ENCODE measurements at places on chromosomes 5 and 9.

DNA sequence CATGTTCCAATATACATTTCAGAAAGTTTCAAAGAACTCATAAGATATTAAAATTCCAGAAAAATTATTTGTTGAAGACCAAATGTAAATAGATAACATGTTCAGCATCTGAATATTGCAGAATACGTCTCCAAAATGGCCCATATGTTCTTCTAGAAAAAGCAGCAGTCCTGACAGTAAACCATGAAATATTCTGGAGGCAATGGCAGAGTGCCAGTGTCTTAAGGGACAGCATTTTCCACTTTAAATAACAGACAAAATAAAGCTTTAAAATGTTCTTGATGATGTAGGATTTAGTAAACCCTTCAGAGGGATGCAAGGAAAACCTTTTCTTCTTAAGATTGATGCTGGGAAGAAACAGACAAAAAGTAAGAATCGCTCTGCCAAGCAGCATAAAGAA, 721.0 kb downstream of the NR2F1-AS1 start:
- no peak for DNase-seq

GRCh38 chr9:15096972-15097371, 186.7 kb upstream of the FREM1 start:
- no peak for DNase-seq

DNA sequence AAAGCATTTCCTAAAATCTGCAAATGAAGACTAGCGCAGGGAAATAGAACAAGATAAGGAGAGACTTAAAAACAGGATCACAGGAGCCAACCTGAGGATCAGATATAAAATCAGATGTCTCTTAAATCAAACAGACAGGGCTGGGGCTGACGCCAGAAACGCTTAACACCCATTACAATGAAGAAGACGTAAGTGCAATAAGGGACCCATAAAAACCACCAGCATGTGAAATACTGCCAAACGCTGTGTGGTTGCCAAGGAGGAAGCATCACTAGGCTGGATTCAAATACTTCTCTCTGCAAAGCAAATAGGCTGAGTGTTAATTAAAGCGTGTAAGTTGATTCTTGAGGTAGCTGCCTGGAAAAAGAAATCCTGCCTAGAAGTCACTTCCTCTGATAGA, 74.4 kb upstream of the ATP10B start:
- peak; percentile 90 for DNase-seq

GRCh38 chr9:97786341-97786740, 66.7 kb upstream of the FOXE1 start:
- no peak for DNase-seq

GRCh38 chr9:107405511-107405910, 84.1 kb downstream of the KLF4 start:
- no peak for DNase-seq

- DNase-seq: no peak
These were observed 15.4 kb downstream of the FAM174A start for GRCh38 chr5:100550531-100551051.

GRCh38 chr5:107147589-107147988, 523.1 kb downstream of the EFNA5 start:
- no peak for DNase-seq

- no peak for DNase-seq
These were observed 467.1 kb downstream of the ZNF608 start for GRCh38 chr5:124279146-124279876.

DNA sequence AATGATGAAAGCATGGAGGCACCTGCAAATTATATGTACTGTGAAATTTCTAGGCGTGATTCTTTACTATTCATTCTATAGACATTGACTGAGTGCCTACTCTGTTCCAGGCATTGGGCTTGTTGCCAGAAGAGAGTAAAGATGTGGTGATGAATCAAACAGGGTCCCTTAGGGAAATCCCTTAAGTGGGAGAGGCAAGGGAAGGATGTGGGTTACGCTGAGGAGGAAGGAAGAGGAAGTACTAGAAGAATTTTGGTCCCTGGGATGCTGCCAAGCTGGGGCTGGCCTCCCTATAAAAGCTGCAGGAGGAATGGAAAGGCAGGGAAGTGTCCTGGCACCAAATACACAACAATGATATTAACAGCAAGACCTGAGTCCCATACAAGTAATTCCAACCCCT, 76.7 kb upstream of the SPOCK1 start:
- no peak for DNase-seq

DNA sequence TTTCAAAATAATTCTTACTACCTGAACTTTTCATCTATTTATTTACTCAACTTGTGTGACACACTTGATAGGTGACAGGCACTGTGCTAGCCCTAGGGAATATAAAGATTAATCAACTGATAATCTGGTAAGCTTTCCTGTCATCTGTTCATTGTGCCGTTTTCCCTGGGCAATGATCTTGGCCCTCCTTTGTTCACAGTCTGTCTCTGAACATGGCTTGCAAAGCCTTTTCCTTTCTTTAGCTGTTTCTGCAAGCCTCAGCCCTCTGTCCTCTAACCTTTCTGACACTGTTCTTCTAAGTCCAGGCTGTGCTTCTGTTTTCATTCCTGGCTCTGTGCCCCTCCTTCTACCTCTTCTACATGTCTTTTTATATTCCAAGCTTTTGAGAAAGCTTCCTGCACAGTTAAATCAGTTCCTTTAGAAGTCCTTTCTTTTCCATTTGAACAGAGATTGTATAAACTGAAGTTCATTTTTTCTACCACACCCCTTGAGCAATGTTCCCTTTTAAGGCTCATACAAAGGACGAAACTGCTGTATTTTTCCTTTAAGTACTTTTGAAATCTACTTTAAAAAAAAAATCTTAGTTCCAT, 803.0 kb upstream of the ZNF608 start:
- no peak for DNase-seq

GRCh38 chr5:1520791-1521453, 2.8 kb downstream of the LPCAT1 start:
- no peak for DNase-seq

DNA sequence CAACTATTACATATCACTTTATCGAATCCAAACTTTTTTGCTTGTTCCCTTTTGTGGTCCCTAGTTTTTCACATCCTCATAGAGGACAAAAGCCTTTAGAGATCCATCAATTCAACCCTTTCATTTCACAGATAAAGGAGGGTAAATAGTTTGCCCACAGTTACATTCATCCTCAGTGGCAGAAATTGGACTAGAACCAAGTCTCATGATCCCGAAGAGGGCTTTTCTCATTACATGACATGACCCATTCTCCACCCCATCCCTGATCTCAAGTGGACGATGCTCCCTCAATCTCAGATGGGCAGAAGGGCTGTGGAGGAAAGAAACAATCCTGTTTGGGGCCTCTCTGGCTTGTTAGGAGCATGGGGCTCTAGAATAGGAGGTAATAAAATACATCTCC, 23.1 kb downstream of the TICAM2 start:
- no peak for DNase-seq

- DNase-seq: peak; percentile 96
These were observed 42.3 kb downstream of the BASP1 start for GRCh38 chr5:17259630-17260257.

DNA sequence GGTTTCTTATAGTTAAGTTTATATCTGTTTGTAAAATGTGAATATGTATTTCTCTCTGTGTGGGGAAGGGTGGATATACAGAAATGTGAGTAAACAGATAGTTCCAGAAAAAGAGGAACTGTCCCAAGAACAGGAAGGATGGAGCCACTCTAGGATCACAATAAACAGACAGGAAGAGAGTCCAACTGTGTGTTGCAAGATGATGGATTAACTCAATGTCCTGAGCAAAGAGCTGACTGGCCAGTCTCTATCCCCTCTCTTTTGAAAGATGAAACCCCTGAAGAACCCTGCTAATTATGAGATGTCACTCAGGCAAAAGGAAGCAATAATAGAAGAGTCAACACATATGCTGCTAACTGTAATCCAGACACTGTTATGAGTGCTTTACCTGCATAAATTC, 202.7 kb downstream of the SEMA6A start:
- DNase-seq: no peak

DNA sequence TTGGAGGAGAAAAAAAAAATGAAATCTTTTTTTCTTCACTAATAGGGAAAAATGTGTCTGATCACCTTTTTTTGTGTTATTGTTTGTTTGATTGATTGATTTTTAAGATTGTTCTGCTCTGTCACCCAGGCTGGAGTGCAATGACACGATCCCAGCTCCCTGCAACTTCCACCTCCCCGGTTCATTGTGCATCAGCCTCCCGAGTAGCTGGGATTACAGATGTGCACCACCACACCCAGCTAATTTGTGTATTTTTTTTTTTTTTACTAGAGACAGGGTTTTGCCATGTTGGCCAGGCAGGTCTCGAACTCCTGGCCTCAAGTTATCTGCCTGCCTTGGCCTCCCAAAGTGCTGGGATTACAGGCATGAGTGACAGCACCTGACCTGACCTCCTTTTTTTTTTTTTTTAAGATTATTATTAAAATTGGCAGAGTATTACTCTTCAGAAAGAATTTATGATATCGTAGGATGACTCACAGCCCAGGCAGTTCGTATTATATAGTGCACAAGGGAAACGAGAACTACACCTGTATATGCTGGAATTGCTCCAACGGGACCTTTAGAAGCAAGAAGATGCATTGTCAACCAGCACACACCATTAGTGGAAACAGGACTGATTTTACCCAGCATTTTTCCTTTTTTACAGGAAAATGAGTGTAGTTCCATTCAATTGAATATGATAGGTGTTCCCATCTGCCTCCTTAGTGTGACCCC, 27.7 kb downstream of the FUBP3 start:
- no peak for DNase-seq

DNA sequence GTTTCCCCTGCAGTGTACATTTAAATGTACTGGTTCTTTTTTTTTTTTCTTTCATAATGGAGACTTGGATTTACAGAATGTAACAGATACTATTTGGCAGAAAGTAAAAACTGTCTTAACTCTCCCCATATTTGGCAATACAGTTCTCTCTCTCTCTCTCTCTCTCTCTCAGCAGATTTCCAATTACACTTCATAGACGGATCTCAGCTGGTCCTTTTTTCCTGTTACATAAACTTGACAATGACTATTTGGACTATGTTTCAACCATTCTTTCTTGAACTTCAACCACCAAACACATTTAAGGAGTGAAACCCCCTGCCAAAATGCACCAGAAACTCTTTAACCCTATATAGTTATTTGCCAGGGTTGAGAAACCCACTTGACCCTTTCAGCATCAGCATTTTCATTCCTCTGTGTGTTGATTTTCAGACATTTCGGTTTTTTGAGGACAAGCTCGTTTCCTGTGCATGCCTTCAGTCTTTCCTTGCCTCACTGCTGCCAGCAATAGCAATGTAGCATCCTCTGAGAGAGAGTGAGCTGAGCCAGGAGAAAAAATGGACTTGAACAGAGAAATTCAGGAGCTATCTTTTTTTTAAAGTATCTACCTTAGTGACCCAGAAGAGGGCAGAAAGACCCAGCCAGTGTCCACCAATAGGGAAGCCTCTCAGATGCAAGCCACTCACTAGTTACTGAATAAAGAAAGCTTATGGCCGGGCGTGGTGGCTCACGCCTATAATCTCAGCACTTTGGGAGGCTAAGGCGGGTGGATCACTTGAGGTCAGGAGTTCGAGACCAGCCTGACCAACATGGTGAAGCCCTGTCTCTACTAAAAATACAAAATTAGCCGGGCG, 26.0 kb upstream of the GNA14 start:
- DNase-seq: no peak

DNA sequence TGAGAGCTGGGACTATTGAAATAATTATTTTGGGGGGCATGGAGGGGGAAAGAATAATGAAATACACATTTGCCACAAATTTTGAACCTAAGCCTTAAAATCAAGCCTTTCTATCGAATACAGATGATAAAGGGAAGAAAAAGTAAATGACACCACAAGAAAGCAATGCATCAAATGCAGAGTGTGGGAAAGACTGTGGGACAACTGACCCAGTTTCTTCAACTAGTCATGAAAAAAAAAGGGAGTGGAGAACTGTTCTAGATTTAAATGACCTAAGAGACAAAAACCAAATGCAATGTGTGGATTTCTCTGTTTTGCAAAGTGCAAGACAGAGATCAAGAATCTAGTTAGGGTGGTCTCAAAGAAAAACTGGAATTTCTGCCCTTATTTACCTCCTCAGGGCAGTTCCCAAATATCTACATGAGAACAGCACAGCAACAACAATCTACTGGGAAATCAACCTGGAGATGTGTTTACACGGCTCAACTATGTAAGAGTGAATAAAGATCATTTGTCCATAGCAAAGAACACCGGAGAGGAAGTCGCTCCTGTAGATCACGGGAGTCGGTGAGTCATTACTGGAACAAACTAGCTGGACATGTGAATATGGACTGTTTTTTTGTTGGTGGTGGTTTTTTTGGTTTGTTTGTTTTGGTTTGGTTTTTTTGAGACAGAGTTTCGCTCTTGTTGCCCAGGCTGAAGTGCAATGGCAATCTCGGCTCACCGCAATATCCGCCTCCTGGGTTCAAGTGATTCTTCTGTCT, 145.9 kb downstream of the DROSHA start:
- DNase-seq: no peak

DNA sequence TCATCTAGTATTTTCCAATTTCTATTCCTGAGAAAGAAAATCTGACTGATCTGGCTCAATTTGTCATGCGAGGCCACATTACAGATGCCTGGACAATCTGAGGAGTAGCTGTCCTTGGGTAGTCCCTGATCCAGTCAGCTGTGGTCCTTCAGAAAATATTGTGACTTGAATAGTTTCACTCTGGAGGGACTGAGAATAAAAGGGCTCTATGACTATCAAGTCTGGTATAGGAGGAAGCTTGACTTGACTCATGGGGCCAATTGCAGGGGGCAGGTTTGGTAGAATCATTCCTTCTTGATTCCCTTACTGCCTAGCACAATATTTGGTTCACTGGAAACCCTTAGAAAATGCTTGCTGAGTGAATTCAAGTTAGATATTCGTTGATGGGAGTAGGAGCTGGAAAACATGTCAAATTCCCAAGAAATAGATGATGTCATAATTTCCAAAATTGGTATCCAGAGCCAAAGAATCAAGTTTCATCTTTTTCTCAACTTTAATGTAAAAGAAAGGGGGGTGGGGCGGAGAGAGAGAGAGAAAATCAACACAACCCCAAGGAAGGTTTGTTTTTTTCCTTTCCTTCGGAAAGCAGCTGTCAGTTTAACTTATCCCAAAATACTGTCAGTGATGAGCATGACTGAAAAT, 32.4 kb upstream of the STX17 start:
- DNase-seq: no peak

DNA sequence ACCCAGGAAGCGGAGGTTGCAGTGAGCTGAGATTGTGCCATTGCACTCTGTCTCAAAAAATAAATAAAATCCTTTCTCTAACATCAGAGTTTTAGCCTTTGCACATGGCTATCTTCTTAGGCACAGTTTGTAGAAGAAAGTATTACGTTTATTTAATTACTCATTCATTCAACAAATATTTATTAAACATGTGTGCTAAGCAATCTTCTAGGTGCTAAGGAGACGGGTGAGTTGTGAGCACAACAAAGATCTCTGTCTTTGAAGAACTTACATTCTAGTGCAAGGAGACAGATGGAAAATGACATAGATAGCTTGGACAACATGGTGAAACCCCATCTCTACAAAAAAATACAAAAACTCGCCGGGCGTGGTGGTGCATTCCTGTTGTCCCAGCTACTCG, 122.3 kb upstream of the MYO10 start:
- DNase-seq: no peak

- DNase-seq: no peak
These were observed 1202.4 kb upstream of the SEMA6A start for GRCh38 chr5:117776977-117777376.

All from NCI-H1092 (cell line).